ENCODE measurements at places on chromosomes 6 and 20. TPM values are rescaled to one million over a fixed set of nuclear protein-coding genes. Genes with fewer than 3 reads are reported as not detected.

The TNNC2 gene
- 6.5 TPM for total RNA-seq

The FAM83B gene
- 1.6 TPM for total RNA-seq

DNA sequence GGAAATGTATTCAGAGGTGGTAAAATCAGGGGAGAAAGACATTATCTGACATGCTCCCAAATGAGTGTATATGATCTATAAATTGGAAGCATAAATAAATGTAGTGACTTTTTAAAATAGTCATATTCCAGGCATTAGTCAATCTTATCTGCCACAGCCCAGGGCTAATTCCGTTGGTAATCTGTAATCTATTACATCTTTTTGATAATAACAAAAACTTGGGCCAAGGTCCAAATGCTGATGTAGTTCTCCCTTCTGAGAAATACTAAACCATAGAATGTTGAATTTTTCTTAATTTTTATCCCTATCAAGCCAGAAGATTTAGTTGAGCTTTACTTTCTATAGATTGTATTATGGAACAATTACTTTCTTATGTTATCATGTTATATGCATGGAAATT lies 1279.8 kb downstream of the EPHA7 start:
- DNase-seq = no peak

GRCh38 chr6:138307352-138307751 lies 70.4 kb upstream of the SMIM28 start:
- no peak for DNase-seq

GRCh38 chr6:25619217-25619616 lies 32.8 kb upstream of the SCGN start:
- DNase-seq = no peak

DNA sequence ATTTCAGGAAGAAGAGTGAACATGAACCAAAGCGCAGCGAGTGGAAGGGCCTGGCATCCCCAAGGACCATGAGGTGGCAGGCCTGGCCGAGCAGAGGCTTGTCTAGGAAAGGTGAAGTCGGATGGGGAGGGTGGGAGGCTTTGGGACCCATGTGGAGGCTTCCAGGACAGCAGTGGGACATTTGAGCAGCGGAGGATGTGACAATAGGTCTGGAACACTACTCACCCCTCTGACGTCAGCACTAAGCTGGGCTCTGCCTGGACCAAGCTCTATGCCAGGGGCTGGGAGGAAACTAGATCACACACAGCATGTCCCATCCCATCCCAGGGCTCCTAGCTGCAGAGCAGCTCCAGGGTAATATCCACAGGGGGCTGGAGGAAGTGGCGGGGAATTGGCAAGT lies 175.3 kb upstream of the RIN2 start:
- DNase-seq = no peak

The CCN6 gene
- total RNA-seq = 3.5 TPM

DNA sequence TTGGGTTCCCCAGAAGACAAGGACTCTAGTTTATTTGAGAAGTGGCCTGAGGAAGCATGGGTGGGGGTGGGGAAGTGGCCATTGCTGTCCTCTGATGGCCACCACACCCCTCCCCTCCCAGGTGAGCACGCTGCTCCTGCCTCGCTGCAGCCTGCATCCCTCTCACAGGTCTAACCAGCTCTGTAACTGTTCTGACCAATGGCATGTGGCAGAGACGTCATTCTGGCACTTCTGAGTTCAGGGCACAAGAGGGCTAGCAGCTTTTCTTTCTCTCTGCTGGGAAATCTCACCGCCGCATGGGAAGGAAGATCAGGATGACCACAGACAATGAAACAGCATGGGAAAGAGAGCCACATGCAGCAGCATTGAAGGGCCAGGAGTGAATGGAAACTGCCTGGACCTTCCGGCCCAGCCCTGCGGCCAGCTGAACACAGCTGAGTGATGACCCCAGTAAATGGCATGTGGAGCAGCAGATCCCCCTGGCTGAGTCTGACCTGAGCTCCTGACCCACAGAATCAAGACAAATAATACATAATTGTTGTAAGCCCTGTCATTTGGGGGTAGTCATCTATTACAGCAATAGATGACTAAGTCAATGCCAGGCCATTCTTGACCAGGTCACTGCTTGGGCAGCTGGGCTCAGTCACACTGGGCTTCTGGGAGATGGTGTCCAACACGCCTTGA lies 179.8 kb downstream of the LINC00237 start:
- no peak for DNase-seq

- DNase-seq = no peak
Observed at GRCh38 chr6:33912195-33912594, 108.4 kb upstream of the MLN start.

DNA sequence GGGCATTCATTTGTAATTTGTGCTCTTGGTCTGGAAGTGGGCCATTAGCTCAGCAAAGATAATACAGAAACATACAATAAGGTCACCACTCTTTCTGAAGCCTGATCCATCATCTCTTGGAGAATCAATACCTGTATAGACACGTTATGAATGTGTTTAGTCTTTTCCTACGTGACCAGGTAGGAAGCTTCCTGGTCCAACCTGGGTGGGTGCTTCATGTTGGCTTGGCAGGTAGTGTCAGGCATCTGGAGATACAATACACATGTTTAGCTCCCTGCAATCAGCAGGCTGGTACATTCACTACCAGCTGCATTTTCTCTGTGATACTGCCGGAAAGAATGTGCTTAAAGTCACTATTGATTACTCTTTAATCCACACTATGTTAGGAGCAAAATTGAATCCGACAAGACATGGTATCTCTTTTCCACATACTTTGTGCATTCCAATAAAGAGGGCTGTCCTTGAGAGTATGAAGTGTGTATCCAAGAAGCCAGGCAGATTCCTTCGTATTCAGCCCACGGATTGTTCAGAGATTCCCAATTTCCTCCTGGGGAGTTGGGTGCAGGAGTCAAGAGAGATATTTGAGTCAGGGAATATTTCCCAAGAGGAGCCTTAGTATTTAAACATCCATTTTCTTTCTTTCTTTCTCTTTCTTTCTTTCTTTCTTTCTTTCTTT lies 49.9 kb upstream of the RANBP9 start:
- no peak for DNase-seq

- no peak for DNase-seq
Observed at GRCh38 chr6:42322676-42323075, 105.0 kb upstream of the MRPS10 start.

- DNase-seq = no peak
Observed at GRCh38 chr6:80316686-80317231, 210.3 kb downstream of the BCKDHB start.

DNA sequence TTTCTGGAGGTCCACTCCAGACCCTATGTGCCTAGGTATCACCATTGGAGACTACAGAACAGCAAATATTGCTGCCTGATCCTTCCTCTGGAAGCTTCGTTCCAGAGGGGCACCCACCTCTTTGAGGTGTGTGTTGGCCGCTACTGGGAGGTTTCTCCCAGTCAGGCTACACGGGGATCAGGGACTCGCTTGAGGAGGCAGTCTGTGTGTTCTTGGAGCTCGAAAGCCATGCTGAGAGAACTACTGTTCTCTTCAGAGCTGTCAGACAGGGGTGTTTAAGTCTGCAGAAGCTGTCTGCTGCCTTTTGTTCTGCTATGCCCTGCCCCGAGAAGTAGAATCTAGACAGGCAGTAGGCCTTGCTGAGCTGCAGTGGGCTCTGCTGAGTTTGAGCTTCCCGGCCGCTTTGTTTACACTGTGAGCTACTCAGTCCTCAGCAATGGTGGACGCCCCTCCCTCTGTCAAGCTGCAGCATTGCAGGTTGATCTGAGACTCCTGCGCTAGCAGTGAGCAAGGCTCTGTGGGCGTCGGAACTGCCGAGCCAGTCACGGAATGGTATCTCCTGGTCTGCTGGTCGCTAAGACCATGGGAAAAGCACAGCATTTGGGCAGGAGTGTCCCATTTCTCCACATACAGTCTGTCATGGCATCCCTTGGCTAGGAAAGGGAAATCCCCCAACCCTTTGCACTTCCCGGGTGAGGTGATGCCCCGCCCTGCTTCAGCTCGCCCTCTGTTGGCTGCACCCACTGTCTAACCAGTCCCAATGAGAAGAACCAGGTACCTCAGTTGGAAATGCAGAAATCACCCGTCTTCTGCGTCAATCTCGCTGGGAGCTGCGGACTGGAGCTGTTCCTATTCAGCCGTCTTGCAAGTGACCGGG lies 32.5 kb upstream of the ASCC3 start:
- no peak for DNase-seq

DNA sequence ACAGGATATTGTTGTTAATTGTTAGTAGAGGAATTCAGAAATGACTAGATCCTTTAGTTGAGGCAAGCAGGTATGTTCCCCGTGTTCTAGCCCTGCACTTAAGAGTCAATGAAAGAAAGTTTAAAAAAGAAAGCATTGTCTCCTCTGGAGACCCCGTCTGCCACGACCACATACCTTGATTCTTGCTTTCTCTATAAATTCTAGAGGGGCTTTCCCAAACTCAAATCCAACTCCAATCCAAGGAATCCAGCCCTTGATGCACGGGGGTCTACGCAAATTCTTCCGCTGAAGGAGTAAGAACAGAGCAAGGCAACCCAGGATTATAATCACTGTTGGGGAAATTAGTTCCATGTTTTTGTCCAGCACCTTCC lies 401 bp downstream of the CYP39A1 start:
- DNase-seq = no peak

The CAGE1 gene
- total RNA-seq = 5.7 TPM

GRCh38 chr20:40390654-40391053 lies 298.4 kb downstream of the MAFB start:
- no peak for DNase-seq

GRCh38 chr6:5172041-5172653 lies 87.0 kb downstream of the PPP1R3G start:
- no peak for DNase-seq

GRCh38 chr20:54086507-54087039 lies 16.2 kb upstream of the BCAS1 start:
- DNase-seq = no peak

The SIRPA gene
- total RNA-seq = 18.4 TPM

DNA sequence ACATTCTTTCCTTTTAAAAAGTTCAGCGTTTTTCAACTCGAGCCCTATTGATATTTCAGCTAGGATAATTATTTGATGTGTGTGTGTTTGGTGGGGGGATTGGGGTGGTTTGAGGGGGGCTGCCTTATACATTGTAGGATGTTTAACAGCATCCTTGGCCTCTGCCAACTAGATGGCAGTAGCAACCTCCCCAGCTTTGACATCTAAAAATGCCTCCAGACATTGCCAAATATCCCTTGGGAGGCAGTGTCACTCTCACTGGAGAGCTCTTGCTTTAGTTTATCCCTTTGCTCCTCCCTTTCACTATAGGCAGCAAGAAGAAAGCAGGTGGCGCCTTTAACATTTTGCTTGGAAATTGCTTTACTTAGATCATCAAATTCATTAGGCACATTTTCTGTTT lies 14.6 kb upstream of the TP53TG5 start:
- DNase-seq = no peak

- no peak for DNase-seq
Observed at GRCh38 chr6:161963634-161964234, 689.9 kb upstream of the AGPAT4 start.

- no peak for DNase-seq
Observed at GRCh38 chr6:140542863-140543262, 1168.4 kb upstream of the CITED2 start.
